Ecto neural progenitor cell (in vitro differentiated cells): ENCODE measurements at places on chromosomes 1 and 21.

- no peak for DNase-seq
These were observed 4.7 kb downstream of the MAP1LC3C start for GRCh38 chr1:241994171-241994570.

- DNase-seq: peak; percentile 51
These were observed 6.9 kb upstream of the DNAH14 start for GRCh38 chr1:224922404-224923164.

DNA sequence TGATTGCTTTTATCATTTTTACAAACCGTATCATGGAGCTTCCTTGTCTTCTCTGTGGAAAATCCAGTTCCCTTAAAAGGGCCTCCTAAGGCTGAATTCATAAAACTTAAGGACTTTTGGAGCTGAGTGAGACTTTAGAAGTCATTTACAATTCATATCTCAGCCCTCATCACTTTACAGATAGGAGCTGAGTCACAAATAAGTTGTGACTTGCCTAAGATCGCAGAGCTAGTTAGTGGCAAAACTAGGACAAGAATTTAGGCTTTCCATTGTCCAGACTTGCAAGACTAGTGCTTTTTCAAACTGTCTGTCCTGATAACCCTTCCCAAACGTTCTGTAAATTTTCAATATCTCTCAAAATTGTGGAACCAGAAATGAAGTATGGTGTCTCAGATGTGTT lies 37.3 kb downstream of the C1orf21 start:
- DNase-seq: no peak

GRCh38 chr1:85041793-85042192 lies 6.5 kb downstream of the MCOLN3 start:
- DNase-seq: no peak

DNA sequence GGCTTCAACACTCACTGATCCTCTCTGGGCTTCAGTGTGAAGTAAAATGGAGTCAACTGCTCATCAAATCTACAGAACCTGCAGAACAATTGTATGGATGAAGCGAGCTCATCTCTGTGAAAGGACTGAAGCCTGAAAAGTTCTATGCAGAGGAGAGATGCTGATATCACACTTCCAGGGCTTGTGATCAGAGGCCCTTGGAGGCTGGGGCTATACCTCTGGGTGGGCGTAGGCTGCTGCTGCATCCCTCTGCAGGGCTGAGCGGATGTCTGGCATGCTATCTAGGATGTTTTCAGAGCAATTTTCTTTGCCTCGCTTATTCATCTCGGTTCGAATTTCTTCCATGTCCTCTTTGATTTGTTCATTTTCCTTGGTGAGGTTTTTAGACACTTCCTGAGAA lies 17.6 kb downstream of the OLFML2B start:
- DNase-seq: no peak

DNA sequence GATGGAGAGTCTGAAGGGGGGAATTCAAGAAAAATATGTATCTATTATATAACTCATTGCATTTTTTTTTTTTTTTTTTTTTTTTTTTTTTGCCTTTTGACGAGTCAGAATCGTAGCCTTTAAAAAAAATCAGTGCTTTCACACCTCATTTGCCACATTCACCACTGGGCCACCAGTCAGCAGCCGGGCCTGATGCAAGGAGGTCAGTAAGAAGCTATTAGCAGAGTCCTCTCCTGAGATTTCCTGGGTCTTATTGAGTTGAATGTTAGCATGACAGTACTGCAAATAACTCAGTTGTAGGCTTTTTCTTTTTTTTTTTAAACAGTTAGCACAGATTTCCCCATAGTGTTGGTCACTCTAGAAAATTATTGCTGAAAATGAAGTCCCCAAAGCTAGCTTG lies 139.8 kb downstream of the SPATA17 start:
- no peak for DNase-seq

- no peak for DNase-seq
These were observed 283.4 kb downstream of the KCNH1 start for GRCh38 chr1:210850556-210850955.

DNA sequence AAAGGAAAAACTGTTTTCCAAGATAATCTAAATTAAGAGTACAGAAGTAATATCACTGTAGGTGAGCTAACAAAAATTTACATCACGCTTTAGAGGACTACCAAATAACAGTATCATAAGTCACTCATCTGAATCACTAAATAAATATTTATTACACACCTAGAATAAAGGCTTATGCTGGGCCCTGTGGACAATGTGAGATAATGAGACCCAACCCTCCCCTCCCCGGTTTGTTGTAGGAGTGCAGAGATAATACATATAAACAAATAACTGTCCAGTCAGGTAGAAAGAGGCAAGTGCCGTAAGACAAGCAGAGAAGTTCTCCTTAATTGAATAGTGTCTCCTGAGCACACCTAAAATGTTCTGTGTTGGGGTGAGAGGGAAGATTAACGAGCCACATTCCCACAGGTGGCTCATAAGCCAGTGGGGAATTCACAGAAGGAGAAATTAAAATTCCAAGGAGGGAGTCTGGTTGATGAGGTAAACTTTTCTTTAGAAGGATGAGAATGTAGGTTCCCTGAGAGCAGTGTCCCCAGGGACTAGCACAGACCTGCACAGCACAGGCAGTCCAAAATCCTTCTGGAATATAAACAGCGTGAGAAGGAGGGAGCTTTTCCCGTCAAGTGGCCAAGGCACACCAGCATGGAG lies 241.4 kb downstream of the NFIA start:
- DNase-seq: no peak

DNA sequence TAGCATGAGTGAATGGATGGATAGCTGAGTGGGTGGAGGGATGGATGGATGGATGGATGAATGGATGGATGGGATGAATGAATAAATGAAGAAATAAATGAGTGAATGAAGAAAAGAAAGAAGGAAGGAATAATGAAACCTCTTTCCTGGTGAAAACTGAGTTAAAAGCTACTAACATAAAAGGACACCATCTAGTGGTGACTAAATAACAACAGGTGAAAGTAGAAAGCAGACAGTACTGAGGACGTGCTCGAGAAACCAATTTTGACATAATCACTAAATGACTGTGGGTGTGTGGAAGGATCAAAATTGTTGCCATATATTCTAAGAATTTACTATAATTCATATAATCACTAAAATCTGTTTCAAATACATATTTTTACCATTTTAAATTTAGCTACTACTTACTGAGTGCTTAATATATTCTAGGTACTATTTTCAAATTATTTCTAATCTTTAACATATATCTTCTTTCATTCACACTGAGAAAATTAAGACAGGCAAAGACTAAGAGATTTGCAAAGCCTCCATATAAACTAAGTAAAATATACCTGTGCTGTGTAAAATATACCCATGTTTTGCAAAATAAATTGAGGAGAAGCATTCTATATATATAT lies 522.9 kb downstream of the LRRIQ3 start:
- no peak for DNase-seq

GRCh38 chr1:21294266-21294989 lies 4.2 kb upstream of the ECE1 start:
- no peak for DNase-seq

DNA sequence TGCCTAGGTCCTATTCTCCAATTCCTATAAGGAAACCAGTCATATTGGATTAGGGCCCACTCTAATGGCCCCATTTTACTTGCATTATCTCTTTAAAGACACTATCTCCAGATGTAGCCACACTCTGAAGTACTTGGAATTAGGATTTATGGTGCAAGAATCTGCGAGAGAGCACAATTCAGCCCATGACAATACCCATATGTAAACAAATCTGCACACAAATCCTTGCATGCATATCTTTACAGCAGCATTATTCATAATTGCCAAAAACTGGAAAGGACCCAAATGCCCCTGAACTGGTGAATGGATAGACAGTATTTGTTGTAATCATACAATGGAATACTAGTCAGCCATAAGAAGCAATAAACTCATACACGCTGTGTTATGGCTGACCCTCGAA lies 229.8 kb upstream of the ADAMTS5 start:
- no peak for DNase-seq

DNA sequence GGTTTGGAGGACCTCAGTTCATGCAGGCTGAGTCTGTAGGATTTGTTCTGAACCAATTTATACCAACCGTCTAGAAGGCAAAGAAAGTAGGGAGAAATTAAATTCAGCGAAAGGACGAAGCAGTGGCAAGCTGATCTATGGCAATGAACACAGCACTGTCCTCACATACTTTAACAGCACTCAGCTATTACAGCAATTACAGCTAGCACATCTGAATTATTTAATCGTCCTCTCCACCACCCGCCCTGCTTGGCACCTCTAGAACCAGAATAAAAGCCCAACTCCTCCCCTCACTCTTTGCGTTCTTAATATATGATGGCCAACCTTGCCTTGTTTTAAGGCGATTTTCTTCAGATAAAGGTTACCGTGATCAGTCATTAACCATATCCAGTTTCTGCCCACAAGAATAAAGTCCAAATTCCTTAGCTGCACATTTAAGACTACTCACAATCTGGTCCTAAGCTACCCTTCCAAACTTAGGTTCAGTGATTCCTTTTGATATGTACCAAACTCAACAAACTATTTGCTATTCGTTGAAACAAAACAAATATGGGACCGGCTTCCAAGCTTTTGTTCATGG lies 169.4 kb upstream of the ESRRG start:
- DNase-seq: no peak

GRCh38 chr1:203057911-203058675 lies 27.7 kb downstream of the MYOG start:
- DNase-seq: no peak

- no peak for DNase-seq
These were observed 55.3 kb downstream of the ETS2 start for GRCh38 chr21:38861056-38861455.

DNA sequence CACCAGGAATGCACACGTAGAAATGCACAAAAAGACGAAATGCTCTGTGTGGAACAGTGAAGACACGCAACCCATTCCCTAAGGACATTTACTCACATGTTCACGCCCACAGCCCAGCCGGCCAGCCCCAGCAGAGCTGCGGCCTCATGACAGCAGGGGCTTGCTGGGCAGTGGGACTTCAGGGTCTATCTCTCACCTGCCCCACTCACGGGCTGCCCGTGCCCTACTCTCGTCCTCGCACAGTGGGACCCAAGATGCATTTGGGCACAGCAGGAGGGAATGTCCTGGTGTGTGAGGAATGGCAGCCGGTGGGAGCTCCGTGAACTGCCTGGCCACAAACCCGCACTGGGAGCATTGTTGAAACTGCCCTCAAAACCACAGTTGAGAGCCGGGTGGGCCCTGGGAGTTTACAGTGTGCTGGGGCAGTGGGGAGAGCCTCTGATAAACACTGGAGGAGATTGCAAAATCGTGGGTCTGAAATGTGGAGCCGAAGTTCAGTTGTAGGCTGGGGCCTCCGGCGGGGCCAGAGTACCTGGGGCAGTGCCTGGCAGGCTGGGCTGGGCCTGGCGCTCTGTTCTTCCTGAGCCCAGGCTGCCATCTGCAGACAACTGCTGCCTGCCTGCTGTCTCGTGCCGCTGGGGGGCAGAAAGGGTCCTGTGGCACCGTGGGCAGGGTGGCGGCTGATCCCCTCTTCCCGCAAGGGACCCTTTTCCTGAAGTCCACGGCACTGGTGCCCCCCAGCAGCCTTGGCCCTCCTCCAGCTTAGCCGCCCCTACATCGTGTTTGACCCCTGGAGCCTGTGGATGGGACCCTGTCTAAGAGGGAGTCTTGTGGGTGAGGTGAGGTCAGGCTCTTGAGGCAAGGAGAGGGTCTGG lies 20.7 kb upstream of the POFUT2 start:
- DNase-seq: no peak

GRCh38 chr1:156599811-156600210 lies 1.5 kb downstream of the GPATCH4 start:
- no peak for DNase-seq
